Fibroblast of pulmonary artery (primary cell): ENCODE measurements at places on chromosomes 2 and 18.

DNA sequence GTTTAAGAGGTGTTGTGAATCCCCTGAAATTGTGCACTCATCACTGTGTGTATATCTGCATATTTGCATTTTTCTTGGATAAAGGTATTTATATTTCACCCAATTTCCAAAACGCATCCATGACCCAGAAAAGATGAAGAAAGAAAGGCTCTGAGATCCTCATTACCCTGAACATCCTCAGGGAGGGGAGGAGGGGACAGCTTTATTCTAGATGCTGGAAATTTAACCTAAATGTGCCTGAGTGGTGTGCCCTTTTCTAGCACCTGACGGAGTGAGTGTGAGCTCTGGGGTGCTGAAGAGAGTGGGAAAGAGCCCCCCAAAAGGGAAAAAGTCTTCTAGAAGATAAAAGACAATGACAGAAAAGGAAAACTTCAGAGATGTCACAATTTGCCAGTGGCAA lies 20.8 kb downstream of the CNTNAP5 start:
- DNase-seq, result no peak

DNA sequence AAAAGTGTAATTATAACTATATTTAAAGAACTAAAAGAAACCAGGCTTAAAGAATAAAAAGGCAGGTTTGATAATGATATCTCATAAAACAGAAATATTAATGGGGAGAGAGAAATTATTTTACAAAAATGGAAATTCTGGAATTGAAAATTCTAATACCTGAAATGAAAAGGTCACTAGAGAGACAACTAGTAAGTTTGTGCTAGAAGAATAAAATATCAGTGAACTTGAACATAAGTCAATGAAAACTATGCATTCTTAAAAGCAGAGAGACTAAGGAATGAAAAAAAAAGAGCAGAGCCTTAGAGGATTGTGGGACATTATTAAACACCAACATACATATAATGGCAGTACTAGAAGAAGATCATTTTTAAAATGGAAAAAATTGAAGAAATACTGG lies 1475.0 kb upstream of the ZEB2 start:
- DNase-seq, result no peak

DNA sequence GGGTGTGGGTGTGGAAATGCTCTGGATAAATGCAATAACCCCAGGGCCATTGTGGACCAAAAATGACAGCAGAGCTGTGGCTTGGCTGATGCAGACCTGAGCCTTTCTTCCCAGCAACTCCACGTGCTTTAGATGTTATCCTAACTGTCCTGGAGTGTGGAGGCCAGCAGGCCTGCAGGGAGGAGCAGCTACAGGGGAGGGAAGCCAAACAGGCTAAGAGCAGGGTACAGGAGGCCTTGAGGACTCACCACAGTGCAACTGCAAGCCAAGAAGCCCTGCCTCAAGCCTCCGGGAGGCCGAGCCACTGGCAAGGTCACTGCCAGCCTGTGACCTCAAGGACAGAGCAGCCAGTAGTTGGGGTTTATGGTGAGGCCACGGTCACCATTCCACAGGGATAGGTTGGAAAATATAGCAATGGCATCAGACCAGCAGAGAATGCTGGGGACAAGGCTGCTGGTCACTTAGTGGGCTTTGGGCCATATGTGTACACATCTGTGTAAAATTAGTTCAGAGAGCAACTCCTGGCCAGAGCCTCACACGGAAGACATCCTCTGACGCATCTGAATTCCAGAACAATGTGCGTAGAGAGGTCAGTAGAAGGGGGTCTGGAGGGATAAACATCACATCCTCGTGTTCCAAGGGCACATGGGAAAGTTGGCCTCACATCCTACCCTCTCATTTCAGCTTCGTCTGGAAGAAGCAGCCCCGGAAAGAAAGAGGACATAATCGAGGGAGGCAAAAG lies 76.2 kb upstream of the UPP2 start:
- DNase-seq, result peak; percentile 27

DNA sequence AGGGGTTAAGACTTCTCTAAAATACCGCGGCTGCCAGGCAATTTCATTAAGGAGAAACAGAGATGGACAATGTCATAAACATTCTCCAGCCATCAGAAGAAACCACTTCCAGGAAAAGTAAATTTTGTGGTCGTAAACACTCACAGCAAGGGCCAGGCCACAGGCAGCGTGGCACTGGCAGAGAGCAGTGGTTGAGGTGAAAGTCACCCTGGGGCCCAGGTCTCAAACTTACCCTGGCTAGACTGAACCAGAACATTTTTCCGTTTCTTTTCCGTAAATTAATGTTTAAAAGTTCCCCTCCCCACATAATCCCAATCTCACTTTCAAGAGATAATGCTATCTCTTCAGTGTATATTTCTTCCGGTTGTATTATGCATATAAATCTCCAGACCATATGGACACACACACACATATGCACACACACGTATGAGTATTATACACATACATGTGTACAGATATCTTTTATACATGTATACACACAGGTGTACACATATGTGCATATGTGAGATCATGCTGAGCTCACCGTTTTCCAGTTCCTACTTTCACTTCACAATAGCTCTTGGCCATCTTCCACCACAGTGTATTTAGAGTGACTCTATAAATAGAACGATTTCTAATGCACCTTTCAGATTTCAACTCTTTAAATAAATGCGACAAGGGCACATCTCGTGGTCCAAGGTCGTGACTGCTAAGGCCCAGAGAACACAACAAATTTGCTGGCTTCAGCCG lies 90.1 kb downstream of the MALT1 start:
- DNase-seq, result no peak

DNA sequence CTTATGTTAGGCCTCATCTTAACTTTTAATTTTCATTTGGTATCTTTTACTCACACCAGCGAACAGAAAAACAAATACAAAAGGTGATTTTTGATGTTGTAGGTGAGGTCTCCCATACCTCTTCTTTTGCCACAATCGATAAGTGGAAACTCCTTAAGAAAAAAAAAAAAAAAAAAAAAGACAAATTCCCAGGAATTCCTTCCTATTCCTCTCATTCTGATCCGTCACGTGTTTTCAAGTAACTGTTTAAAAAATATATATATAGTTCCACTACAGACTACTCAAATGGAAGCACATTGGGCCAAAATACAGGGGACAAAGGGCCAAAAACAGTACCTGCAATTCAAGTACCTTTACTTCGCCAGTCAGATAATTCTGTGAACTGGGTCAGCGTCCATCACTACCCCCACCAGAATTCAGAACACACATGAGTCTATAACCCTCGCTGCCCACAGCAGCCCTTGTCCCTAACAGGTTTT lies 16.5 kb downstream of the NMUR1 start:
- DNase-seq, result no peak

DNA sequence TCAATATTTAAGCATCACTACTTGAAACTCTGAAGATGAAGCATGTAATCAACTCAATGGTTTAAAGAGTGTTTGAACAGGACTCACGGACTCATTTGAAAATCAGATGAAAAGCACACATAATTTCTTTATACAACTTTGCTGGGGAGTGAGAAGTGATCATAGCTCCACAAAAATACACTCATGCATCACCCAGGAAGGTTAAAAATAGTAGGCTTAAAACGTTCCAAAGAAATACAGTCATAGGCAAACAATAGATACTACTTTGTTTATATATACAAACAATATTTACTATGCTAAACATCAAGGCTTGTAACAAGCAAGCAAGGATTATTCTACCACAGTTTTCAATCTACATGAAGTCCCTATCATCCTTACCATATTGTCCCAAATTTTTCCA lies 11.6 kb downstream of the HNRNPLL start:
- DNase-seq, result no peak

DNA sequence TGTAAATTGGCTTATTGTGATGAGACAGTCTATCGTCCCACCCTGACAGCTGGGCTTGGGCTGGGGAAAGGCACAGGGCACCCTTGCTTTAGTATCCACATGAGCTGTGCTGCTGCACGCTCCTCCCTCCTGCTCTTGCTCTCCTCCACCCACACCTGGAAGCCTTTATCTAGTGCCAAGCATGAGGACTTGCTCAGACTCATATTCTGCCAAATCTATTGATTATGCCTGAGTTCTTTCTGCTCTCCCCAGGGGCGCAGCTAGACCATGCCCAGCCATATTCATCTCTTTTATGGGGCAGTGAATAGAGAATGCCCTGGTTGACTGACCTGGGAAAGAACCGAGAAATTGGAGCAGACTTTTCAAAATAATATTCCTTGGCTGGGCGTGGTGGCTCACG lies 29.0 kb upstream of the DPYSL5 start:
- no peak for DNase-seq

- no peak for DNase-seq
Observed at GRCh38 chr2:160010361-160011145, 51.9 kb downstream of the PLA2R1 start.

DNA sequence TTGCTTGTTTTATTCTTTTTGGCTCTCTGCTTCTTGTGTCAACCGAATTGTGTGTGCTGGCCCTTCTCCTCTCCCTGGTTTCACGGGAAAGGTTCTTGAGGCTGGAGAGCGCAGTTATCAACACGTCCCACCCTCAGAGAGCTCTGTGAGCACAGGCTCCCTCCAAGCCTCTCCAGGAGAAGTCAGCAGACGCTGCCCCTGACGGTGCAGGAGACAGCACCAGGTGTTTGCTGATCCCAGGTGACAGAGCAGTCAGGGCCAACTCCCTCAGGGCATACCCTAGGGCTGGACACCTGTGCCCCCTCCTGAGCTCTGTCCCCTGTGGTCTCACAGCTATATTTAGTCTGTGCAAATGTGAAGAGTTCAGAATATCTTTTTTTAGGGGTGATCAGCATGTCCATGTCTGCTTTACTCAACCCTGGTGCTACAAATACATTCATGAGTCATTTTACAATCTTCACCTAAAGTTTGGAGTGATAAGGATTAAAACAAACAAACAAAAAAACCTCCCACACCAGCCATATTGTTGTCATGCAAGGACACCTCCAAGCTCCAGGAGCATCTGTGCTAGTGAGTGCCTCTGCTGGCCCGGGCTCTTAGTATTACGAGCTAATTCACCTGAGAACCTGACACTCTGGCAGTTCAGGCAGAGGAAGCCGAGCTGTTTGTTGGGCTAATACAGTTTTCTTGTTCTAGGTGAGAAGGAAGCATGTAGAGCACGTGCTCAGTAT lies 65.9 kb upstream of the TMEM200C start:
- DNase-seq, result no peak

DNA sequence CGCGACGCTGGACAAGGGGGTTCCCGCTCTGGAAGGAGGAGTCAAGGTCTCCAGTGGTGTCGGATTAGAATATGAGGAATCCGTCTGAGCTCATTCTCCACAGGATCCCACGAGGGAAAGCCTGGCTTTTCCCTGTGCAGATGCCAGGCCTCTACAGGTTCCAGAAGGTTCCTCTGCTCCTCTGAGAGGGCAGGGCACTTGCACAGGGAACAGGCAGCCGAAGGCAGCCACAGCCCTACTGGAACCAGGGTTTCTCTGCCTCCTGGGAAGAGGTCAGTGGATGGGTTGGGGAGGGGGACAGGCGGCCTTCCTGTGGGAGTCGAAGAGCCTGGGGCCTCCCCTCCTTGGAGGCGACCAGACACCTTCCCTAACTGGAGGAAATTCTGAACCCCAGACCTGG lies 1.7 kb upstream of the AQP12A start:
- no peak for DNase-seq

- DNase-seq, result no peak
Observed at GRCh38 chr2:98091738-98092137, 4.8 kb downstream of the VWA3B start.

GRCh38 chr2:214376618-214377285 lies 34.1 kb upstream of the VWC2L start:
- DNase-seq, result no peak

DNA sequence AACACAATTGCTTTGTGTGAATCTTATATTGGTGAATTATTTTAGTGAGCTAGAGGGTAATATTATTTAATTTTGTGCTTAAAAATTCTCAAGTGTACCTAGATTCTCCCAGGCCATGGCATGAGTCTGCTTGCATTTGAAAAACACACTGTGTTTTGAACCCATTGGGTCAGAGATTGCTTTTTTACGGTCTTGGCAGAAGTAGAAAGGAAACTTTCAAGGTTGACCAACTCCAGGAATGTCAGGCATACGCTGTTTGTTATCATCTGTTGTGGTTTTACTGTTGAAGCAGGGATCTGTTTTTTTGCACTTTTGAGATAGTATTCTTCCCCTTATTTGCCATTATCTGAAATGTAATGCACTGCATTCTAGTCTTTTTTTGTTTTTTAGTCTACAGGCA lies 377.4 kb downstream of the RPRM start:
- DNase-seq, result peak; percentile 4

- DNase-seq, result no peak
Observed at GRCh38 chr2:97742381-97742847, 29.0 kb downstream of the ZAP70 start.

GRCh38 chr2:2899826-2900225 lies 477.8 kb downstream of the EIPR1 start:
- DNase-seq, result no peak

GRCh38 chr2:160869411-160869810 lies 290.8 kb upstream of the TANK start:
- peak; percentile 94 for DNase-seq

GRCh38 chr18:25446972-25447371 lies 95.0 kb upstream of the ZNF521 start:
- DNase-seq, result no peak

DNA sequence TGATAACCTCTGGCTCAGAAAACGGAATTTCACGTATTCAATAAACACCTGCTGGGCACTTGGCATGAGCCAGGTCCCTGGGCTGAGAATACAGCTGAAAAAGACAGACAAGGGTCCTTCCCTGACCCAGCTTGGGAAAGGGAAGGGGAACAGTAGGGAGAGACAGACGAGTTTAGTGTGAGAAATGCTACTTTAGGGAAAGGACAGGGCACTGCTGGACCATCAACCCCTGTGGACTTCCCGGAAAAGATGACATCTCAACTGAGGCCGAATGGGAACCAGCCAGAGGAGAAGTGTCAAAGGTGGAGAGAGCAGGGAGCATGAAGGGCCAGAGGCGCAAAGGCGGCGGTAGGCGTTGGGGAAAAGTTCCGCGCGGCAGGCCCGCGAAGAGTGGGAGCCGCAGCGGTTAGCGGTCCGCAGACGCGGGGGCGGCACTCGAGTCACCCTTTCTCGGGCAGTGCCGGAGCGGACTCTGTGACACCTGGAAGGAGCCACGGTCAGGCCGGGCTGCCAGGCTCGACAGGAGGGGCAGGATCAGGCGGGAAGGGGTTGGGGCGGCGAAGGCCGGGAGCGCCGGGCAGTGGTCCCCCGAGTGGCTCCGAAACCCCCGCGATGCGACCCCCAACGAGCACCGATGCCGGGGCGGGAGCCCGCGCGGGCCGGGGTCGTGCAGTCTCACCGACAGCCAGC lies 519 bp downstream of the TEX261 start:
- DNase-seq, result peak; percentile 6

- peak; percentile 48 for DNase-seq
Observed at GRCh38 chr2:45839508-45840251, 188.2 kb downstream of the PRKCE start.

- DNase-seq, result no peak
Observed at GRCh38 chr2:88250404-88250803, 80.3 kb downstream of the THNSL2 start.

- peak; percentile 13 for DNase-seq
Observed at GRCh38 chr2:235793163-235793752, 299.4 kb downstream of the AGAP1 start.

- no peak for DNase-seq
Observed at GRCh38 chr18:52118684-52119083, 221.3 kb upstream of the DCC start.

- peak; percentile 6 for DNase-seq
Observed at GRCh38 chr2:97005353-97005752, 19.0 kb upstream of the FAM178B start.
